Activated CD4-positive, alpha-beta T cell treated with anti-CD3 and anti-CD28 coated beads for 4 hours (primary cell): ENCODE measurements at places on chromosomes 2 and 18.
A peak's percentile ranks its signal among the peaks of the same experiment; 100 is the strongest.

DNA sequence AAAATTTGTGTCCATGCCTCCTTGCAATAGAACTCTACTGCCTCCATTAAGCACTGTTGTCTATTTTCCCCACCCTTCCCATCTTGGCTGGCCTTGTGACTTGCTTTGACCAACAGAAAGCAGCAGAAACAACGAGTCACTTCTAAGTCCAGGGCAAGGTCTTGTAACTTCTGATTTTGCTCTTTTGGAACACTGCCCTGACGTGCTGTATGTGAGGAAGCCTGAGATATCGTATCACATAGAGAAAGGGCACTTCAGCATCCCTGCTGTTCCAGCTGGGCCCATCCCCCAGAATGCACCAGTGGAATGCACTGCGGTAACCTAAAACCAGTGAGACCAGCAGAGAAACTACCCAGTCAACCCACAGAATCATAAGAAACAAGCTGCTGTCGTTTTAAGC, 28.1 kb downstream of the NCKAP1 start:
- no peak for DNase-seq

DNA sequence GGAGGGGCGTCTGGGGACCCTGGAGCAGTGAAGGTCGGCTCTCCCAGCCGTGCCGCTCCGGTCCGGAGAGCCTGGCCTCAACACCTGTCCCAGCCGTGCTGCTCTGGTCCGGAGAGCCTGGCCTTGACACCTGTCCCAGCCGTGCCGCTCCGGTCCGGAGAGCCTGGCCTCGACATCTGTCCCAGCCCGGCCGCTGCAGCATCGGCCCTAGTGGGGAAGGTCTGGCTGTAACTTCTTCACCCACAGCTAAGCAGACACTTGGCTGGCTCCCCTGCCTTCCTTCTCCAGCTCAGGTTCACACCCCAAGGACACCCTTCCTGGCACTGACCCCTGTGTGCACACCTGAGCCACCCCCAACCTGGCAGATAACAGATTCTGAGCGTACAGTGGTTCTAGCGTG, 4.6 kb downstream of the KCNG2 start:
- no peak for DNase-seq

GRCh38 chr2:12168354-12168753, 421.9 kb downstream of the LPIN1 start:
- no peak for DNase-seq

GRCh38 chr2:18440141-18440661, 120.3 kb downstream of the RDH14 start:
- DNase-seq, result no peak

- DNase-seq, result no peak
These were observed 94.0 kb downstream of the GLI2 start for GRCh38 chr2:120829633-120830025.

- DNase-seq, result no peak
These were observed 17.1 kb upstream of the ZNF236 start for GRCh38 chr18:76805221-76805620.

- DNase-seq, result no peak
These were observed 394.8 kb upstream of the ATP5MC3 start for GRCh38 chr2:175576270-175576669.

GRCh38 chr2:224638301-224638823, 53.2 kb upstream of the CUL3 start:
- peak; percentile 50 for DNase-seq

DNA sequence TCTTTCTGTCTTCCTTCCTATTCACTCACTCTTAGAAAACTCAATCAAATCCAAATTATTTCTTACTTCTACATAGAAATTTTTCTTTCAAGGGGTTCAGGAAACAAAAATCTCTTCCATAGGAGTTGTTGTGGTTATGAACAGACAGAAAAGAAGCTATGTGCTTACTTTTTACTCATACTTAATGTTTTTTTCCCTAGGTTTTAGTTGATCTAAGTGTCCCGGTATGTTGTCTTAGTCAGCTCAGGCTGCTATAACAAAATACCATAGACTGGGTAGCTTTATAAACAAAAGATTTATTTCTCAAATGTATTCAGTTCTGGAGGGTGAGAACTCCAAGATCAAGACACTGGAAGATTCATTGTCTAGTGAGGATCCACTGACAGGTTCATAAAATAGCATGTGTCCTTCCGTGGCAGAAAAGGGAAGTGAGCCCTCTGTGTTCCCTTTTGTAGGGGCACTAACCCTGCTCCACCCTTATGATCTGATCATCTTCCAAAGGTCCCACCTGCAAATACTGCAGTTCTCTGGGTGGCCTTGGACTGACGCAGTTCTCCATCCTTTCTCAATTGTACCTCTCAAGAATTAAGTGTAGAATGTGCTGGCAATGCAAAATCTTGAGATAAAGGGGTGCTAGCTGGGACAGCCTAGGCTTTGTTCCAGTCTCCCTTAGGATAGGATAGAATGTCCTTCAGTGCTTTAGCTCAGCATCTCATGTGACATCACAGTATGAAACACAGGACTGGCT, 14.4 kb upstream of the VRK2 start:
- no peak for DNase-seq

DNA sequence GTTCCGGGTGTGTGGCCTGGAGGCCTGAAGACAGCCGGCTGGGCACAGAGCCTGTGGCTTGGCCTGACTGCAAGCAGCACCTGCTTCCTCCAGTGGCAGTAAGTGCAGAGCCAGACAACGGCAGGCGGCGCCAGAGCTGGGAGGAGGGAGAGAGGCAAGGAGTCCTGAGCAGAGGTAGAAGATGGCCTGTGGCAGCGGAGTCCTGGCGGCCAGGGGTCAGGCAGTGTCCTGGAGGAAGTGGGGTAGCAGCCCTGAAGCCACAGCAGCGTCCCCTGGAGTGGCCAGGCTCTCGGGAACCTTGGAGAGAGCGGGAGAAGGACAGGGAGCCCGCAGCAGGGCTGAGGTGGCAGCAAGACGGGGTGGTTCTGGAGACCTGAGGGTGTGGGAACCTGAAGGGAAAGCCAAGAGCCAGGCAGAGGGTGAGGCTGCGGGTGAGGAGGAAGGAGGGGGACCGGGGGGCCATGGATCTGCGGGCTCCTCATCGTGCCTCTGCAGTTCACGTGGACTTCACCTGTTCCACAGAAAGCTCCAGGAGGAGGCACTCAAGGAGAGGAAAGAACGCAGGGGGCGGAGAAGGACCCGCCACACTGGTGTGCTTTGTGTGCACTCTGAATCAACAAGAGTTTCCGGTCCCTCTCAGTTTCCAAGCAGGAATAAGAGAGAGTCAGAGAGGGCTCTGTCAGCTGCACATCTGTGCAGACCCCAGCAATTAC, 85.9 kb downstream of the USP40 start:
- DNase-seq, result no peak

DNA sequence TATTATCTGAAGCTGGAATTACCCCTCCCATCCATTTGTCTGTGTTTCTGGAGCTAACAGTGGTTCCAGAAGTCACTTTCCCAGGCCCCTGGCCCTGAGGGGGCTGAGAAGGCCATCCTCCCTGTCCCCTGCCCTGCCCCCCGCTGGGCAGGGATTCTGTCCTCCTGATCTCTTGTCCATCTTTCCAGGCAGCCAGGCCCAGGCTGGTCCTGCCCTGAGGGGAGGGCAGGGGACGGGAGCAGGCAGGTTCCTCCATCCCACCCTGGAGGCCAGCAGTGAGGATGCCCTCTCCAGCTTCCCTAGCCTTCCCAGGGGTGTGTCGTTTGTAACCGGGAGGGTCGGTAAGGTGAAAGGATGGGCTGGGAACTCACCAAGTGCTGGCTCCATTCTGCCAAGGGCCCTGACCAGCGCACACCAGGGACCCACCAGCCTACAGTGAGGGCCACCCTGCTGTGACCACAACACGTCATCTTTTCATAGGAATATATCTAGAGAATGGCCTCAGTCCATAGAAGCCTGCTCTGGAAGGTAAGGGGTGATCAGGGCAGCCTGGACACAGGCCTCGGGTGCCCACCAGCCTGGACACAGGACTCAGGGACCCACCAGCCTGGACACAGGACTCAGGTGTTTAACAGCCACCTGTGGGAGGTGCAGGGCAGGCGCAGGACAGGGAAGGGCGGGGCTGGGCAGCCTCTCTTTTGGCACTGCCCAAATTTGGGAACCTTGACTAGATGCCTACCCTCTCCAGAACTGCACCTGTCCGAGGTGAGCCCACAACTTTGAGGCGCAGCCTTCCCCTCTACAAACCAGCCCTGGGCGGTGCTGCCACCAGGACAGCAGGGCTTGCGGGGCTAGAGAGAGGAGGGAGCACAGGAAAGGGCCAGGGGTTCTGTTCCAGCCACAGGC, 35.8 kb upstream of the GPC1 start:
- no peak for DNase-seq

DNA sequence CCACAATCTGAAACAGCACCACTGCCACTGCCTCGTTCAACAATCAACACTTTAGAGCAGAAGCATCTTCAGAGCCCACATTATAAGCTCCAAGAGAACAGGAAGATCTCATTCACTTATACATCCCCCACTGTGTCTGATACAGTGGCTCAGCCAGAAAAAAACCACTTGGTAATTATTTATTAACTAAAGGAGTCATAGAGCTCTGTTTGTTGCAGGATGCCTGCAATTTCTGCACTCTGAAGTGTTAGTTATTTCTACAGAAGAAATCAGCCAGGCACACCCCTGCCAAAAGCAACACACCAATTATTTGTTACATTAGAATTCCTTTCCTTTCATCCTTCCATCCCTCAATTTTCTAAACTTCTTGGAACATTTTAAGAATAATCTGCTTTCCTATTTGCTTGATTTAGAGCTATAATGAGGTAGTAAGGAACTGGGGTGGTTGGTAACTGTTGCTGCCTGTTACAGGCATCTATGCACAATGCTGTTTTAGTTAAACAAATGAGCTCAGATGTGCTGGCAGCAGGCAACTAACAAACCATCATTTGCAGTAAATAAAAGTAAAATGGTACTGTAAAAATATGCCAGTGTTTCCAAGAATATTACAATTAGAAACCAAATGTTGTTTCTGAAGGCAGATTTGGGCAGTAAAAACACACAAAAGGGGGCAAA, 59.9 kb downstream of the DYM start:
- DNase-seq, result no peak

DNA sequence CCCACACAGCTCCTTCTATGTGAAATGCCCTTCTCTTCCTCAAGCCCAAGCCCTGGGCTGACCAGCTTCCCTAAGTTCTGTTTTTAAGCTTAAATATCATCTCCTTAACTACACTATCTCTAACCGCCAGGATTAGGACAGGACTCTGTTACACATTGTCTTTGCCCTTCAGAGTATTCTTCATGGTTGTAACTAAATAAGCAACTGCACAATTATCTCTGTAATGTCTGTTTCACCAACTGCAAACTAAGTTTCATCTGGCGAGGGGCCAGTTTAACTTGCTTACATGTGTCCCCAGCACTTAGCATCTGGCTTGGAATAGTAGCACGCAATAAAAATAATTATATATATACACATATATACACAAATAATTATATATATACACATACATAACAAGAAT, 1.1 kb upstream of the ERMN start:
- no peak for DNase-seq

DNA sequence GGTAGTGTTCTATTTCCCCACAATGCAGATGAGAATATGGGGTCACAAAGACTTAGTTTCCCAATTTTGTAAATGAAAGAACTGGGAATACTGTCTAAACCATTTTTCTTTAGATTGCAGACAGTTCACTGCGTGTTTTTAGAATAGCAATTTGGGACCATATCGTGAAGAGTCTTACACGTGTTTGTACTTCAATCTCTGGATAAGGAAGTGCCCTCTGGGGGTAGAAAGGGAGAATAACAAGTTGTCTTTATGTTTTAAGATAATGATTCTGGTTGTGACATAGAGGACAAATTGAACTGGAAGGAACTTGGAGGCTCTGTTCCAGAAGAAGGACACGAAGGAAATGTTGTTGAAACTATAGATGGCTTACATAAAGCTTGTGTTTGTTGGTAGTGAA, 457.7 kb downstream of the CBLN2 start:
- DNase-seq, result no peak

- no peak for DNase-seq
These were observed 51.4 kb downstream of the OSBPL1A start for GRCh38 chr18:24346254-24346653.

GRCh38 chr2:54941248-54941984, 108.8 kb downstream of the RTN4 start:
- DNase-seq, result no peak

DNA sequence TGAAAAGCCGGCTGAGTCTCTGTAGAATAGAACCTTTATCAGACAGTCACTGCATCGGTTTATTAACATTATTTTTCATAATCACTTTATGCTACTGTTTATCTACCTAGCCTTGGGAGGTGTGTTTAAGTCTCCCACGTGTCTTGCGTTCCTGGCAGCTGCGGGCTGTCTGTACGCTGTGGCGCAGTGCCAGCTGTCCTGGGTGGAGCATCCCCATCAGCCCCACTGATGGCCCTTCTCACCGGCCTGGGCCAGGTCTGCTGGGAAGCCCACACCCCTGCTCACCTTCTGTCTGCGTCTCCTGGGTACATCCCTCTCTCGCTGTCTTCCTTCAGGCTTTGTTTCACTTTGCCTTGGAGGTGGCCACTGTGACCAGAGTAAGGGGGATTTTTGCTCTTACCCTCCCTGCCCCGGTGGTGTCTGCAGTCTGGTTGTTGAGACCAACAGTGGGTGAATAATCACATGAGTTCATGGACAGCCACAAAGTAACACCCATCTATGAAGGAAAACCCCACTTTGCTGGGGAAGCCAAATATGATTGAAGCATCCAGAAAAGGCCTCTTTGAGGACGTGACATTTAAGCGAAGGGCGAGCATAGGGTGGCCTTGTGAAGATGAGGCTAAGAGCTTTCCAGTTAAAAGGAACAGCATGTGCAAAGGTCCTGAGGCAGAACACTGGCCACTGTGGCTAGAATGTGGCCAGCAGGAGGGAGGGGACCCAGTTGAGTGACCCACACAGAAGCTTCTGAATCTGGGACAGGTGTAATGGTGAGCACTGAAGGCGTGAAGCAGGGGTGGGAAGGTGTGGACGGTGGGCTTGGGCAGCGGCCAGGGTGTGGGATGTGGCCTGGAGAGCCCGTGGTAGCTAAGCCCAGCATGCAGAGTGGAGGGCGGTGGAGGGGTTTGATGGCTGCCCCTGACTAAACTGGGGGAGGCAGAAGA, 41.7 kb downstream of the RAMP1 start:
- DNase-seq, result no peak

DNA sequence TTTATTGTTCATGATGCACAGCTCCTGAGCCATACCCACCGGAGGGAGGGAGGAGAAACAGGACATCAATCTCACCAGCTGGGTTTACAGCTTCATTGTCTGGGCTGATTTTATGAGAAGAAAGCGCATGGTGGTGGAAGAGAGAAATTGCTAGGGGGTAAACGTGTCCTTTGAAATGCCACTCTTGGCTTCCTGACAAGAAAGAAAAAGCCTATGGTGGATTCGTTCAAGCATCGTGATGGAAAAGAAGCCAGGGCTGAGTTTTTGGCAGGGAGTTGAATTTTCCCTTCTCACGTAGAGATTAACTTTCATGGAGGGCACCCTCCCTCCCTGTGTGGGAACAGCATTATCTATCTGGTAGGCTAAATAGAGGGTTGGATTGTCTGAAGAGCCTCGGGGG, 502.0 kb downstream of the SLC4A3 start:
- DNase-seq, result no peak

GRCh38 chr2:95345081-95345562, 48.0 kb downstream of the KCNIP3 start:
- DNase-seq, result no peak

GRCh38 chr2:132009874-132010521, 151.8 kb downstream of the ANKRD30BL start:
- DNase-seq, result no peak

- no peak for DNase-seq
These were observed 2.5 kb upstream of the SH3RF3 start for GRCh38 chr2:109126501-109126860.
